Brain pericyte (primary cell): ENCODE measurements at places on chromosomes 1 and 21.

DNA sequence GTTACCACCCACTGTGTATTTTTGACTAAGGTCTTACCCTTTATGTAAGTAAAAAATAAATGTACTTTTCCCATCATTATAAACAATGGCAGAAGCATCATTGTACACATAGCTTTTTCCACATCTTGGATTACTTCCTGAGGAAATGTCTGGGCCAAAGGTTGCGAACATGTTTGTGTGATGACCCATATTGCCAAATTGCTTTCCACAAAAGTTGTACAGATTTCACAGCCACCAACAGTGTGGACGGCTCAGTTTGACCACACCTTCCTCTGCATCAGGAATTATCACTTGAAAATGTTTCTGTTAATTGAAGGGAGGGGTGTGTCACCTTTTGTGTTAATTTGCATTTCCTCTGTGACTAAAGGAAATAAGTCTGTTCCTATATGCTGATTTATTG lies 25.7 kb downstream of the AKNAD1 start:
- DNase-seq: no peak

DNA sequence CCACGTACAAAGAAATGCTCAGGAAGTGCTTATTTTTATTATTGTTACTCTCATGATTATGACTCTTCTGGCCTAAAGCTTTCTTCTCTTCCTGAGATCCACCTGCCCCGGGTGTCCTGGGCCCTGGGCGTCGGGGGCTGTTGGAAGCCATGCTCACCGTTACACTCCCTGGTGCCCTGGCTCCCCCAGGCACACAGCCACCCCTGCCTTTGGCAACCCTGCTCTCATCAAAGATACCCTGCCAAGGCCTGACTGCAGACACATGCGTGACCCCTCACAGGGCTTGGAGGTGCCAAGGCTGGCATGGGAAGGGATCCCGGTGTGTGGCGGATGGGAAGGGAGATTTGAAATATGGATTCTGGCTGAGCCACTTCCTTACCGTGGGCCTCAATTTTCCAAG lies 3.3 kb upstream of the KISS1 start:
- DNase-seq: no peak

DNA sequence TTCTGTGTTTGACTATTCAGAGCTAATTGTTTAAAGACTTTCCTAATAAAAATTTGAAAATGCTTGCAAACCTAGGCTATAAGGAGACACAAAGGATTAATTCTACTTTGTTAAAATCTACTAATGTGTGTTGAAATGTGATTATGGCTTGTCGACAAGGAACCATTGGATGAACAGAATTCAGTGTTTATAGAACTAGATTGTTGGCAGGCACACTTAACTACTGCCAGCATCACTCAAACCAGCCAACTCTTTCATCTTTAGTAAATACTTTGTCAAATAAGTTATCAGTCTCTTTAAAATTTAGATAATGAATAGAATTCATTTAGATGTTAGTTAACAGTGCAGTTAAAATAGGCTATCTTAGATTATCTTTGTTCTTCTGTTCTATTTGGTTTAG lies 27.6 kb downstream of the HS2ST1 start:
- DNase-seq: no peak

- no peak for DNase-seq
Observed at GRCh38 chr21:46191257-46191685, 7.0 kb upstream of the SPATC1L start.

- no peak for DNase-seq
Observed at GRCh38 chr1:1033731-1034438, 14.0 kb downstream of the AGRN start.

- no peak for DNase-seq
Observed at GRCh38 chr1:58805716-58806571, 22.1 kb upstream of the JUN start.

DNA sequence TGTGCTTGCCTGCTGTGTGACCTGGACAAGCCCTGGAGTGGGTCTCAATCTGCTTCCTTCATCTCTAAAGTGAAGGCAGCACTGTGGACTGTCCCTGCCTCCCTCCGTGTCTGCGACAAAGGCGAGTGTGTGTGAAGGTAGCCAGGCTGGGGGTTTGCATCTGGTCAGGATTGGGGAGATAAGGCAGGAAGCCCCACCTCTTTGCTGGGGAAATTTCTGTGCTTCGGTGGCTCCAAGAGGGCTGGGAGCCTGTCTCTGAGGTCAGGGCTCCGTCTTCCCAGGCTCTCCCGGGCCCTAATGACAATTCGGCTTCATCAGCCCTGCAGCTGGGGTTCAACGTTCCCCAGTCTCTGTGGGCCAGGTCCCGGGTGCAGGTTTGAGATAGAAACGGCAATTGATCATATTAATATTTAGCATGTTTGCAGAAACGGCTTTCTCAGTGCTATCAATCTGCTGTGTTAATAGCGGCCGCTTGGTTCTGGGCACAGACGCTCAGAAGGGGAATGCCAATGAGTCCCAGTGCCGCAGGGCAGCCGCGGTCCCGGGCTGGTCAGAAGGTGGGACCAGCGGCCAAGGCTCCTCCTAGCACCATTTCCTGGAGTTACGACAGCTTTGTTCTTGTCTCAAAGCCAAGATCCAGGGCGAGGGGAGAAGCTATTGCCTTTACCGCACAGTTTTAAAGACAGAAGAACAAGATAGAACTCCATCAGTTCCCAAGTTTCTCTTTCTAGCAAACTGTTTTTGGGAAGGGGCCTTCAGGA lies 105.7 kb downstream of the PRDM16 start:
- no peak for DNase-seq

- no peak for DNase-seq
Observed at GRCh38 chr1:222546091-222546490, 1.8 kb downstream of the HHIPL2 start.

GRCh38 chr1:115432061-115432460 lies 94.0 kb upstream of the NGF start:
- no peak for DNase-seq

DNA sequence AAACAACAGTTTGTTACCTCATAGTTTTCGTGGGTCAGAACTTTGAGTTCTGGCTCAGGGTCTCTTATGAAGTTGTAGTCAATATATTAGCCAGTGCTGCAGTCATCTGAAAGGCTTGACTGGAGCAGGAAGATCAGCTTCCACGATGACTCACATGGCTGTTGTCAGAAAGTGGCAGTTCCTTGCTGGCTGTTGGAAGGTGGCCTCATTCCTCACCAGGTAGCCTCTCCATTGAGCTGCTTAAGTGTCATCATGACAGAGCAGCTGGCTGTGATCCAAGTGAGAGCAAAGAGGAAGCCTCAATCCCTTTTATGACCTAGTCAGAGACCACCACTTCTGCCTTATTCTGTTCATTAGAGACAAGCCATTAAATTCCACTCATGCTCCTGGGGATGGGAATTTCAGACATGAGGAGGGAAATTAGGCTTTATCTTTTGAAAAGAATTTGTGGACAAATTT lies 5.6 kb downstream of the OSBPL9 start:
- no peak for DNase-seq

DNA sequence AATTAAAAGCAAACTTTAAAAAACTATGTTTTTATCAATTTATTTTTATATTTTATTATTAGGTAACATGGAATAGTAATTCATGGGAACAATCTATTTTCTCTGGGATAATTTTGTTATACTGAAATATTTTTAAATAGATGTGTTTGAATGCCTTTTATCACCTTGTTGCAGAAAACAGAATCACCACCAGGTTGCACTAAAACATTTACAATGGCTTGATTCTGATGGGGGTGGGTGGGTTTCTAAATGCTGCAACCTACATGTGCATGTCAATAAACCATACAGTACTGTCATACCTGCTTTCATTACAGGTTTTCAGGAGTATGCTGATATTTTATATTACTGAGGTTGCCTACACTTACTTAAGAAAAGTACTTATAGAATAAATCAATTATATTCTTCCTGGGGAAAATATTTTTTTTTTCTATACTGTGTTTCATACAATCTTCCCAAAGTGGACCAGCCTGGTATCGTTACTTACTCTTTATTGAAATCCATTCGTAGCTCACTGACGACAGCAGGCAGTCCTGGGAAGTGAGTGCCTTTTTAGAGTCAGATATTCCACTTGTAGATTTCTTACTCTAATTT lies 132.8 kb downstream of the PTPRC start:
- no peak for DNase-seq

DNA sequence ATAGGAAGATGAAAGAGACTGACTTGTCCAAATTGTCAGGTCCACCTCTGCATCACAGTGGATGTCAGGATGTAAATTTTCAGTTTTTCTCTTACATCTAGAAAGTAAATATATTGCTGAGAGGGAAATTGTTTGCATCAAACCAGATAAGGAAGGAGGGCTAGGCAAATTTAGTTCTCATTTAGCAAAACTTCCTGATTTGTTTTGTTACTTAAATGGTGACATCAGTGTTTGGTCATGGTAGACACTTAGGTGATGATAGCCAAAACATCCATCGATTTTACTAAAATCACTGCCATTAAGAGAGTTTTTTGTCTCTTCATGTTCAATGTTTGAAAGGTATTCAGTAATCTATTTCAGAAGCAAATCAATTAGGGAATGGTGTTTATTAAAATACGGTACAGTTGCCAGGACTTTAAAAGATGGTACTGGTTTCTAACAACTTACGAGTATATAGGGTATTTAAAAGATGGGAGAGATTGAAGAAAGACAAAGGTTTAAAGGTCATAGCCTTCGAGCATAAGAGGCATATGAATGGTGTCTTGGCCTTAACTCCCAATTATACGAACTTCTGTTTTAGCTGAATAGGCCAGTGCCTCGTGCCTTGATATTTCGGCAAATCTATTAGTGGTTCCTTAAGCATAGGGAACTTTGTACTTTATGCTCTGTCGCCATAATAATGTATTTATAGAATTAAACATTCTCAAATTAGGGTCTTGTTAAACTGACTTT lies 3.0 kb downstream of the IER5 start:
- no peak for DNase-seq

DNA sequence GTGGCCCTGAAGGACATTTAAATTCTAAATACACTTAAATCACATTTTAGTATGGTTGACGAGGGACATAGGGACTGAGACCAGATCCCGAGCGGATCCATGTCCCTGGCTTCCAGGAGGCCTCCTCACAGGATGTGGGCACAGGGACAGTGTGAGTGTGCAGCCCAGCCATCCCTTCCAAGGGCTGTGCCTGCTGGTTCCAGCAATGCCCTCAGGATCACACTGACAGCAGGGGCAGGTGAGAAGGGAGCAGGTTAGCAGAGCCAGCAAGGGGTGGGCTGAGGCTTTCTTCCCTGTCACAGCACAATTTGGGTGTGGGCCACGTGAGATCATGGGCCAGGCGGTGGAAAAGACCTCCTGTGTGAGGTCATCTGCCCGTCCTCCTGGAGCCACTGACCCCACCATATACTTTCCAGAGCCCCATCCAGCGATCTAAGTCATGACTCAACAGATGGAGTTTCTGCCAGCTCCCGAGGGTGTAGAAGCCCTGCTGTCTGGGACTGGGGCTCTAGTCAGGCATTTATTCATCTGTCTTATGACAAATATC lies 37.0 kb upstream of the PRSS38 start:
- no peak for DNase-seq

DNA sequence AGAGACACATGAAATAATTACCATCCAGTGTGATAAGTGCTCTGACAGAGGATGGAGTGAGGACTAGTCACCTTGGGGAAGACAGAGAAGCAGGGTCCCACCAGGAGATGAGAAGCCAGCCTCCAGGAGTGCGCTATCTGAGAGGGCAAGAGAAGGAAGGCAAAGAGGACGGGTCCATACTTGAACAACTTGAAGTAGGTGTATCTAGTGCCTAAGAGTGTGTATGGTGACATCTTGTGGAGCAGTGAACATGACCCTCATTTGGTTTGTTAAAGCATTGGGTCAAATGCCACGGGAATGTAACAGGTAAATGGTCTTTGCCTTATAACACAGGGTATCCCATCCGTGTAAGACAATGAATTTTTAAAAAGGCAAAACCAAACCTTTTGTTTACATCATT lies 39.8 kb downstream of the MRPL39 start:
- DNase-seq: no peak

GRCh38 chr1:54122992-54123391 lies 29.8 kb downstream of the CDCP2 start:
- no peak for DNase-seq

GRCh38 chr1:52534928-52535764 lies 17.7 kb downstream of the TUT4 start:
- no peak for DNase-seq

DNA sequence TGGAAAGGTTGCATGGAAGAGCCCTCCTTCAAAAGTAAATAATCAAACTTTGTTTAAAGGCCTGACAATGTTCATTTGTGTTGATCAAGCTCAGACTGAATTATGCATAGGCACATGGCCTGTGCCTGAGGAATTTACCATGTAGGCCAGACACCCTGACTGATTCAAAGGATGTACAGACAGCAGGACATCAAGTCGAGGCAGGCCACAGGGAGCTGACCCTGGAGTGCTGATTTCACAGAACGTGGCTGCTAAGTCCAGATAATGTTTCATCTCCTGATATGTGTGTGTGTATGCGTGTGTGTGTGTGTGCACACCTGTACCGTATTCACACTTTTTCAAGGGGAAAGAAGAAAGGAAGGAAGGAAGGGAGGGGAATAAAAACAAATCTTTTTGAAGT lies 34.1 kb downstream of the NAV1 start:
- no peak for DNase-seq

- no peak for DNase-seq
Observed at GRCh38 chr1:214337511-214337910, 56.6 kb downstream of the SMYD2 start.

GRCh38 chr21:29654855-29655254 lies 284.9 kb downstream of the GRIK1 start:
- no peak for DNase-seq

- DNase-seq: no peak
Observed at GRCh38 chr1:93965256-93965655, 56.0 kb upstream of the GCLM start.

GRCh38 chr1:82486468-82486867 lies 685.7 kb downstream of the ADGRL2 start:
- DNase-seq: no peak

GRCh38 chr1:2545754-2546514 lies 10.2 kb upstream of the TNFRSF14 start:
- no peak for DNase-seq

GRCh38 chr1:214018386-214019268 lies 30.9 kb downstream of the PROX1 start:
- DNase-seq: no peak

GRCh38 chr1:3767328-3767925 lies 5.1 kb upstream of the SMIM1 start:
- no peak for DNase-seq

DNA sequence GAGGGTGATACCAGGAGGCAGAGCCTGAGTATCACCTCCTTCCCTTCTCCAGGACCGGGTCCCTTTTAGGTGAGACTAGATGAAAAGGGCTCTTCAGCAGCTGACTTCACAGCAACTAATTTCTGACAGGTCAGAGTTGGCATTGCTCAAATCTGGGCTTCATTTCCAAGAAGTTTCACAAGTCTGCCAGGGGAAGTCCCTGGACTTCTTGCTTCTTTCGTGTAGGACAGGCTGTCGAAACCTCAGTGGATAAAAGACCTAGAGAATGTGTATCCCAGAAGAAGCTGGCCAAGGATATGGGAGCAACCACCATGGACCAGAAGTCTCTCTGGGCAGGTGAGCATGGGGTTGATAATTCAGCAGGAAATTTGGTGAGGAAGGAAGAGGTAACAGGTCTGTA lies at the start of gene CHI3L2:
Gene CHI3L2 (plus strand): TSS at position 280 of the 400 bp plus-strand sequence. CDS start 17 bp downstream, at position 297.
- DNase-seq: no peak

DNA sequence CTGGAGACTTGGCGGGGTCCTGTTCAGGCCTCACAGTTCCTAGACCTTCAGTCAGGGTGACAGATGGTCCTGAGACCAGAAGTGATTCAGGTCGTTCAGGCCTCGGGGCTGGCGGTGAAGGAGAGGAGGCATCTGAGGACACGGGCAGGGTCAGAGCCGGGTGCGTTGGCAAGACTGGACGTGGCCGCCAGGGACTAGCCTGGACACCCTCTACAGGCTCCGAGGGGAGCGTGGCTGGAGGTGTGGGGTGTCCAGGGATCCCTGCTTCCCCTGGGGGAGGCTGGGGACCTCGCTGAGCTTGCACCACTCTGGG lies 64.0 kb upstream of the TARDBP start:
- DNase-seq: no peak
